ENCODE measurements at places on chromosomes 2 and 18. TPM values are rescaled to one million over a fixed set of nuclear protein-coding genes. Genes with fewer than 3 reads are reported as not detected.
A peak's percentile ranks its signal among the peaks of the same experiment; 100 is the strongest.

GRCh38 chr18:2223449-2223848 lies 347.9 kb downstream of the METTL4 start:
- no peak for DNase-seq
- no peaks in the 10 kb centered on the region for H3K36me3 ChIP-seq
- H3K27ac ChIP-seq = no peak overlapping the region
- H3K27me3 ChIP-seq = no peaks in the 10 kb centered on the region
- H3K4me1 ChIP-seq = peaks cover 15% of the 10 kb centered on the region

- no peak for DNase-seq
- H3K27me3 ChIP-seq = no peaks in the 10 kb centered on the region
- H3K27ac ChIP-seq = no peak overlapping the region
- no peaks in the 10 kb centered on the region for H3K36me3 ChIP-seq
Measured at GRCh38 chr2:143679617-143680016, 550.4 kb downstream of the ARHGAP15 start.

GRCh38 chr2:176818617-176819016 lies 394.0 kb upstream of the HNRNPA3 start:
- H3K36me3 ChIP-seq = no peaks in the 10 kb centered on the region
- H3K27me3 ChIP-seq = peaks cover 37% of the 10 kb centered on the region
- H3K4me3 ChIP-seq = no peak overlapping the region
- H3K27ac ChIP-seq = no peak overlapping the region
- no peak for DNase-seq

DNA sequence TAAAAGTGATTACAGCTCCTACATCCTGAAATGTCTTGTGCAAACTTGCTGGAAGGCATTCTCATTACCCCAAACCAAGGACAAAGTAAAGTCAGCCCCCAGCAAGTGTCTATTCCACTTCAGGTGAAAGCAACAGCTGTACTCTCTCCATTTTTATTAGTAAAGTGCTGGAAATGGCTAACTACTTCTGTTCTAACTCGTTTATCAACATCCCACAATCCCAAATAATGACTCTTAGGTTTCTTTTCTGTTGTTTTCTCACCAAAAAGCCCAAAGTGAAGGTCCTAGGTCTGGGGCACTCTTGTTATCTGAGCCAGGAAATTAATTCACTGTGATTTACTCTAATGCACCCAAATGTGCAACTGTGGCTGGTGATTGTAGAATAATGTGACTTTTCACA lies 105.7 kb downstream of the LRRC30 start:
- no peaks in the 10 kb centered on the region for H3K36me3 ChIP-seq
- no peak overlapping the region for H3K4me3 ChIP-seq
- H3K27me3 ChIP-seq = no peaks in the 10 kb centered on the region
- no peak for DNase-seq

DNA sequence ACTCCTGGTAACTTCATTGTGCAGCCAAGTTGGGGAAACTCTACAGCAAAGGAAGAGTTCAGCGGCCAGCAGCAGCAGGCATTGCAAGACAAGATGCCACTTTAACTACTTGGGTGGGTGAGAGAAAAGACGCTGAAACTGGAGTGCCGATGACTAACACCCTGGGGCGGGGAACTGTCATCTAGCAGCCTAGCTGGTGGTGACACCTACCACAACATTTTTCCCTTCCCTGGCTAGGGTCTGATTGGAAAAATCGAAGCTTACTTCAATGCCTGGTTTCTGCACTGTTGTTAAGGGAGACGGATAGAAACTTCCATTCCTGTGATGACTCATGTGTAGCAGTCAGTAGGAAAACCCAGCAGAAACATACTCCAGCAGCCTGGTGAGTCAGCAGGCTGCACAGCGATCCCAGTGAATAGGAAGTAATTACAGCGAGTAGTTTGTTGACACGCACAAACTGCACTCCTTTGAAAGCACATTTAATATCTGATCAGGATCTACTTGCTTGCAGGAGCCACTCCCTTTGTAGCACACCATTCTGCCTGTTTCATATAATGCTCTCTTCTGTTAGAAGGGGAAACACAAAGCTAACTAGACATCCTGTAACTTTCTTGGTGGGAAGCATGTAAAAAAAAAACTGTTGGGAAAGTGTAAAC lies 62.1 kb upstream of the MAPRE2 start:
- H3K4me1 ChIP-seq = peaks cover 23% of the 10 kb centered on the region
- peak; percentile 93 for DNase-seq
- peak overlapping the region; percentile 57 for H3K27ac ChIP-seq
- H3K4me3 ChIP-seq = peak overlapping the region; percentile 75

DNA sequence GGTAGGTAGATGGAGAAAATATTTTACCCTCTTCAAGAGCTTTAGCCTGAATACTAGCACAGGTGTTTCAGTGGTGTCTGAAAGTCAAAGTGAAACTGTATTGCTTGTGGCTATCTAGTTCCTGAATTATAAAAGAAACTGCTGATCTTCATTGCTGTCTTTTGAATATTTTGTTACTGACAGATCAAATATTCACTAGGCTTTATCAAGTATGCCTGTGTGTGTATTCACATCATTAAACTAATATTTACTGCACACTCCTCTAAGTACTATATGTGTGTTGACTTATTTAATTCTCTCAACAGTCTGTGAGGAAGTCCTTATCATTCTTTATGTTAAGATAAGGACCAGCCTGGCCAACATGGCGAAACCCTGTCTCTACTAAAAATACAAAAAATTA lies 139.6 kb downstream of the SOCS6 start:
- DNase-seq = no peak
- peaks cover 15% of the 10 kb centered on the region for H3K4me1 ChIP-seq
- H3K27me3 ChIP-seq = no peaks in the 10 kb centered on the region

- H3K27me3 ChIP-seq = no peaks in the 10 kb centered on the region
- H3K4me3 ChIP-seq = peak overlapping the region; percentile 32
- peak; percentile 57 for DNase-seq
- H3K4me1 ChIP-seq = peaks cover 20% of the 10 kb centered on the region
- peak overlapping the region; percentile 75 for H3K27ac ChIP-seq
- peaks cover 6% of the 10 kb centered on the region for H3K36me3 ChIP-seq
Measured at GRCh38 chr2:200383380-200384110, 77.1 kb downstream of the SPATS2L start.

DNA sequence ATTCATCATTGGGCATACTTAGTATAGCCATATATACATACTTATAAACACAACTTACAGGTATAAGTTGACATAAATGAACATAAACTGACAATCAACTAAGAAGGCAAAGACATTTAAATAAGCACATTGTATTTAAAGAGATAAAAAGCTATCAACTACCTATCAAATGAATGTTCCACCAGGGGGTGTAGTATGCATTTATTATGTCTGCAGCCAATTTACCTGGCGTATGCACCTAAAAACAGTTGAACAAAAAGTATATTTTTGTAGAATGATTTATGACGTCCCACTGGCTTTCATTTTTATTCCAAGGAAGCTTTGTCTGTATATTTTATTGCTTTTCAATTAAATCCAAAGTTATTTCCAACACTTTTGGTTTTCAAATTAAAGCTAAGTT lies 323.5 kb downstream of the AFF3 start:
- peak; percentile 46 for DNase-seq
- H3K36me3 ChIP-seq = no peaks in the 10 kb centered on the region
- no peak overlapping the region for H3K4me3 ChIP-seq
- H3K27me3 ChIP-seq = peaks cover 9% of the 10 kb centered on the region
- H3K27ac ChIP-seq = no peak overlapping the region
- H3K4me1 ChIP-seq = peaks cover 4% of the 10 kb centered on the region

GRCh38 chr2:28338831-28339321 lies 53.8 kb upstream of the FOSL2 start:
- H3K36me3 ChIP-seq = no peaks in the 10 kb centered on the region
- peaks cover 19% of the 10 kb centered on the region for H3K4me1 ChIP-seq
- DNase-seq = peak; percentile 52
- no peak overlapping the region for H3K4me3 ChIP-seq
- no peaks in the 10 kb centered on the region for H3K27me3 ChIP-seq

DNA sequence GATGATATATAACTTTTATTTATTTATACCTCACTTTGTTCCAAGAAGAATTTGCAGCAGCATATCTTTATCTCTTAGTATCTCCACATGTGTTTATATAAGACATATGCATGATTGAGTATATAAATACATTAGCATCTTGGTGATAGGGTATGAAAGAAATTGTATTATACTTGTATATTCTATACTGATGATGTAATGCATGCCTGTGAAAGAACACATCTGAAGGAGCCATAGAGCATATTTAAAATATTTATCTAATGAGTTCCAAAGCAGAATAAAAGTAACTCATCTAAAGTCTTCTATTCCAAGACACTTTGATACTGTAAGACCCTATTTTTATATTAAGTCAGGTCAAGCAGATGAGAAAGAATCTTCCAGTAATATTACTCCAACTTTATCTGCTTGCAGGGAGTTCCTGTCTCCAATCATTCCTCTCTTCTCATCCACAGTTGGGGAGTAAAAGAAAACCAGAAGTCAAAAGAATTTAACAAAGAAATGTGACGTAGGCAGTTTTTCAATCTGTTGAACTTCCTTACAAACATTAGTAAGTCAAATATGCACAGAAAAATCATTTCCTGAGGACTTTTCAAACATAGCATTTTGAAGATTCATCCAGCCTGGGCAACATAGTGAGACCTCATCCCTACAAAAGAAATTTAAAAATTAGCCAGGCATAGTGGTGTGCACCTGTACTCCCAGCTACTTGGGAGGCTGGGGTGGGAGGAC lies 76.7 kb downstream of the DTNB start:
- no peaks in the 10 kb centered on the region for H3K27me3 ChIP-seq
- DNase-seq = no peak
- H3K4me1 ChIP-seq = no peaks in the 10 kb centered on the region
- H3K36me3 ChIP-seq = peaks cover 8% of the 10 kb centered on the region
- H3K27ac ChIP-seq = no peak overlapping the region
- H3K4me3 ChIP-seq = no peak overlapping the region

GRCh38 chr18:28002841-28003240 lies 174.1 kb downstream of the CDH2 start:
- no peaks in the 10 kb centered on the region for H3K27me3 ChIP-seq
- no peak overlapping the region for H3K27ac ChIP-seq
- no peaks in the 10 kb centered on the region for H3K36me3 ChIP-seq
- DNase-seq = no peak

DNA sequence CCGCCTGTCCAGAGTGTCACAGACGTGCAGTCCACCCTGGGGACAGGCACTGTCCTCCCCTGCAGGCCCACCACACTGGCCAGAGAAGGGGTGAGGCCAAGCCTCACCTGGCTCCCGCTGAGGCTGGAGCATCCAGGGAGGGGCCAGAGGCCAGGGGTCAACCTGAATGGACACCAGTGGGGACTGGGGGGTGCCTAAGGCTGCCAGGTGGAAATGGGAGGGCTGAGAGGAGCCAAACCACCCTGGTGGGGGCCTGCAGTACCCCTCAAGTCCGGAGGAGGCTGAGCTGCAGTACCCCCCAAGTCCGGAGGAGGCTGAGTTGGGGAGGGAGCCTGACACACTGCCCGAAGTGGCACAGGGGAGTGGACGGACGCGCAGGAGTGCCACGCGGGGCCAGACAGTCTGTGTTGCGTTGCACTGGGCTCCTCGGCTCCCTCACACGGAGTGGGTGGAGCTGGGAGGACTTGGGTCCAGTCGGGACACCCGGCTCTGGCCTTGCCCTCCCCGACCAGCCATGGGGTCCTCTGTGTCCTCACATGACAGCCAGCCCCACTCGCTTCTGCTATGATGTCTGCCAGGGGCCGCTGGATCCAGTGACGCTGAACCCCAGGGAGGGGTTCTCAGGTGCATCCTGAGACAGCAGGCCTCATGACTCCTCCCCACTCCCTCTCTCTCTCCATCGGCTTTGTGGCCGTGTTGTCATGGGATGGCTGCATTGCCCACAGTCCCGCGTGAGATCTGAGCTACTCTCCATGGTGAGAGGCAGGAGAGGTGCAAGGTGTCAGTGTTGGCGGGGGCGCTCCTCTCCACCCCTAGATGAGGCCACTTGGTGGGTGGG lies 22.3 kb upstream of the GPC1 start:
- no peaks in the 10 kb centered on the region for H3K36me3 ChIP-seq
- no peaks in the 10 kb centered on the region for H3K4me1 ChIP-seq
- H3K27me3 ChIP-seq = peaks cover 20% of the 10 kb centered on the region
- H3K4me3 ChIP-seq = no peak overlapping the region
- no peak overlapping the region for H3K27ac ChIP-seq

ALPG gene
- total RNA-seq = not detected

KCNIP3 gene
- total RNA-seq = 15.6 TPM

IMP4 gene
- 144 TPM for total RNA-seq

LOXL3 gene
- total RNA-seq = 0.93 TPM

ZNF521 gene
- total RNA-seq = not detected

DYTN gene
- total RNA-seq = not detected

RUFY4 gene
- not detected for total RNA-seq

VSNL1 gene
- 1.3 TPM for total RNA-seq
